ENCODE measurements at places on chromosomes 12 and 14.

DNA sequence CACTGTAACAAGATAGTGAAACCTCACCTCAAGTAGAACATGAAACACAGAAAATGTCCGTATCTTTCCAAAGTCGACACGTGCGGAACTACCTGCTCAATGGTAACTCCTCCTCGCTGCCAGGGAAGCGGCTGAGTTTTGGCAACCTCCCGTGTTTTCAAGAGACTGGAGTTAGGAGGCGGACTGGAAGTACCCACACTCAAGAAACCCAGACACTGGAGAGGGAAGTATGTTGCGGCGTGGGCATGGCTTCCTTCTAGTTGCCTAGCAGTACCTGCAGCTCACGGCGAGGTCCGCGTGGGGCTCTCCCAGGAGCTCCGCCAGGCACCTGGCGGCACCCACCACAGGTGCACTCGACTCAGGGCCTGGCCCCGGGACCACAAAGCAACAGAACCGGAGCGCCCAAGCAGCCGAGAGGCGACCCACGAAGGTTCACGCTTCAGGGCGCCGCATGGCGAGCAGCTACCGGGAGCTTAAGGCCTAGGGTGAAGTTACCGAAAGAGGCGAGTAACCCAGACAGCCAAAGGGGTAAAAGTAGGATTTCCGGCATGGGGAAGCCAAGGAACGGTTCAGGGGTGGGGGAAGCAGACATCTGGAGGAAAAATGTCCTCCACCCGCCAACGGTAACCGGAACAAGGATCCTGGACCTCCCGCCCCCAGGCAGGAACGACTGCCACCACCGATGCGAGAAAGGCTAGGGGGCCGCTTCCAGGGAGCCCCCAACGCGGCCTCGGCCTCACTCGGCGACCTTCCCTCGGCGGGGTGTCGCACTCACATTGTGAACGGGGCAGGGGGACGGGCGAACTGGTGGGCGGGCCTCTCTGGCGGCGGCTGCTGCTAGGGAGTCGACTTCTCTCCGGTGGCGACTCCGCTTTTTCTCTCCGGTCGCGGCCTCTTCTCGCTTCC lies 608 bp downstream of the PTGES3 start:
- DNase-seq, result peak; percentile 74

- DNase-seq, result no peak
Measured at GRCh38 chr12:101598483-101598882, 3.7 kb downstream of the MYBPC1 start.

DNA sequence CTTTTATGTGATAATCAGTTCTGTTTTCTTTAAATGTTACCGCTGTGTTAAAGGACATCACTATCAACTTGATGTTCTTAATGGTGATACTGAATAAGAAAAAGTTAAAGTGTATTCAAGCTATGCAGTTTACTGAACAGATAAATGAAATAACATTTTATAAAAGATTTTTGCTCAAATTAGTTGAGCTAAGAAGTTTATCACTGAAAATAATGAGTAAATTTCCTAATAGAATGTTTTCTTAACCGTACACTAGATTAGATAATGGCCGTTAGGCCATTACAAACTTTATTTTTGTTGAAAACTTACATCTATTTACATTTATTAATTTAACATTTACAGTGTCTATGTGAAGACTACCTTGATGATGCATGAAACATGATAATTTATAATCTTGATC lies 25.0 kb downstream of the ATF7IP start:
- no peak for DNase-seq

GRCh38 chr14:102579696-102580549 lies 12.5 kb upstream of the RCOR1 start:
- DNase-seq, result no peak

GRCh38 chr12:7207866-7208625 lies 18.6 kb downstream of the PEX5 start:
- no peak for DNase-seq

DNA sequence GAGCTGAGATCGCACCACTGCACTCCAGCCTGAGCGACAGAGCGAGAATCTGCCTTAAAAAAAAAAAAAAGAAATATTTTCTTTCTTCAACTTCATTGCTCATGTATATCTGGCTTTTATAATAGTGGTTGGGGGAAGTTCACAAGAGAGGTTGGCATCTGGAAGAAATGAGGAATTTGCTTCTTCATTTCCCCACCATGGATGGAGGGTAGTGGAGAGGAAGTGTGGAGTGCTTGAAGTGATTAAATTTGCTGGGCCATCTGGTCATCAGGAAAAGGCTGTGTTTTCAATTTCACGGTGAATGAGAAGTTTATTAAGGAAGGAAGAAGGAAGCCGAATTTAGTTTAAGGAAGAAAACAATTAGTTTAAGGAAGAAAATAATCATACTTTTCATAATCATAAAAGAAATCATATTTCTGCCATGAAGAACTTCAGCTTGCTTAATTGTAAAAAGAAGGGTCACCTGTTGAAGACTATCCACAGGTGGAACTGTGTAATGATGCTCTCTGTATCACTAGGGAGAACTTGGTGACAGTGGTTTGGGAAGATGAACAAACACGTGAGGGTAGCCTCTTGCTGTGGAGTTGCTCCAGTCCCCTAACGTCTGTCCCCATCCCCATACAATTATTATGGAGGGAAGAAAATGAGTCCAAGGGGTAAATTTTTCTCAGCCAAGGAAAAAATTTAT lies 197.3 kb upstream of the ARHGAP5 start:
- DNase-seq, result no peak

- no peak for DNase-seq
Measured at GRCh38 chr12:74111688-74112360, 425.8 kb upstream of the ATXN7L3B start.

- no peak for DNase-seq
Measured at GRCh38 chr12:53613821-53614220, 12.4 kb downstream of the ATF7 start.

DNA sequence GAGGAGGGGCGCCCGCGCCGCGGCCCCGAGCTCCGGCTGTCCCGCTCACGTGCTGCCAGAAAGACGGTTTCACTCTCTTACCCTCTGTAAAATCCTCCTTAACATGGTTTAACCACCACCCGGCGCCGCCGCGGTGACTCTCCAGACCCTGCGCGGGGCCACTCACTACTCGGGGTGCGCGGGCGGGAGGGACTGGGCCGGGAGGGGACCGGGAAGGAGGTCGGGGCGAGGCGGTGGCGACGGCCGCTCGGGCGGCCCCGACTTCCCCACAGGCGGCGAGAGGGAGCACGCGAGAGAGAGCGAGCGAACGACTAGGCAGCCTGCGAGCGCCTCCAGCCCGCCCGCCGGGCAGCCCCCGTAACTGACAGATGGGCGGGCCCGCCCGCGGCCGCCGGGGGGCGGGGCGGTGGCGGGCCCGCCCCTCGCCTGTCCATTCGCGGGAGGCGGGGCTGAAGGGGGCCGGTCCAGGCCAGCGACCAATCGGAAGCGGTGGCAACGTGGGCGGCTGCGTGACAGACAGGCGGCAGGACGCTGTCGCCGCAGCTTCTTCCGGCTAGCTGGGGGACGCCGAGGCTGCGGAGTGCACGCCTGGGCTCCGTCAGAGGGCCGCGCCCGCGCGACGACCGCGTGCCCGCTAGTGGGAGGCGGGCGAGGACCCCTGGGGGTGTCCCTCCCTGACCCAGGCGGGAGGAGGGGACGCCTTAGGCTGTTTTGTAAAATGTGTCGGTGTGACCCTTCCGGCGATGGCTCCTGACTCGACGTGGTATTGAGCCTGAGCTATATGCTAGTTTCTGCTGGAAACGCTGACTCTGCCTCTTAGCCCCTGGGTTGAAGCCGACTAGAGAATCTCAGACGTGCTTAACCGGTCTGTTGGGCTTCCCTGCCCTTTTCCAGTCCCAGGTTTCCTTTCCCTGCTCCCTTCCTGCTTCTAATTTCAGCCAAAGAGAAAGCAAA lies at the start of gene EEA1:
Gene EEA1, minus strand, starts transcription at position 334 of the 954 bp plus-strand sequence. Its CDS starts 229 bp downstream, at position 105.
- DNase-seq, result peak; percentile 96

Data from CD4-positive, alpha-beta T cell treated with Interleukin-21 for 1 hour (primary cell).